Naive B cell (primary cell): ENCODE measurements at places on chromosomes 1 and 21. TPM values are rescaled to one million over a fixed set of nuclear protein-coding genes. Genes with fewer than 3 reads are reported as not detected.

Gene CLDN17
- not detected for polyA plus RNA-seq

Gene BNIPL
- not detected for polyA plus RNA-seq

Gene SEMA4A
- polyA plus RNA-seq: 34.9 TPM

Gene PHACTR4
- polyA plus RNA-seq: 23.0 TPM

Gene LRRC39
- not detected for polyA plus RNA-seq

Gene CDA
- polyA plus RNA-seq: not detected

Gene KLHDC8A
- polyA plus RNA-seq: 0.69 TPM

Gene TCP10L
- 0.54 TPM for polyA plus RNA-seq

Gene GPR52
- polyA plus RNA-seq: not detected

Gene CRABP2
- polyA plus RNA-seq: not detected

DNA sequence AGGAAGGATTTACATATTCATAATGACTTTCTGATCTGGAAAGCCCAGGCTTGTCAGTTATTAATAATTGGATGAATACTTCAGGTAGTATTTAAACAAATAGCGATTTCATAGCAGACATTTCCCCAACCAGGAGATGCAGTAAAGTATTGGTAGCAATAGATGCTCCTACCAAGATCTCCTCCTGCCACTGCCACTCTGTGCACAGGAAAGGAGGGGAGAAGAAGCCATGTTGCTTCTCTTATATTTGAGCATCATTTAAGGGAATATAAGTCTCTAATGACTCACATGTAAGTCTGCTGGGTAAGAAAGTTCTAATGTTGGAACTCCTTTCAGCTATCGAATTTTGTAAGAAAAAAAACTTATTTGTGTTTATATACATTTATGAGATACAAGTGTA lies 420 bp upstream of the IFI16 start:
- DNase-seq: no peak

DNA sequence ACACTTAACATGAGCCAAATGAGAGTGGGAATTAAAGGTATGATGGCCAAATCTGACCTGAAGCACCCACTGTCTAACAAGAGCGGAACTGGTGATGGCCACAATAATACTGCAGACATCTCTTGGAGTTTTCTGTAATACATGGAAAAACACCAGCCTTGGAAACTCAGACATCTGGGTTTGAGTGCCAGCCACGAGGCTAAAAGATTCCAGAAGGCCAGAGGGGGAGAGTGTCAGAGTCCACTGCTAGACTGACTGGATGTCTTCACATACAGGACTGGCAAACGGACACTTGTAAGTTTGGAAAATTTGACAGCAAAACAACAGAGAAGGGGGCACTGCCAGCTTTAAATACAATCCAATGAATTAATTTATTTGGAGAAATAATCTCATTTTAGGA lies 175.1 kb downstream of the ADSS2 start:
- DNase-seq: no peak

- DNase-seq: no peak
These were observed 333.5 kb upstream of the B3GALT2 start for GRCh38 chr1:193519922-193520321.

- no peak for DNase-seq
These were observed 1.5 kb downstream of the ENTREP3 start for GRCh38 chr1:155253797-155254196.

GRCh38 chr1:96649301-96649700 lies 72.3 kb upstream of the PTBP2 start:
- DNase-seq: no peak

DNA sequence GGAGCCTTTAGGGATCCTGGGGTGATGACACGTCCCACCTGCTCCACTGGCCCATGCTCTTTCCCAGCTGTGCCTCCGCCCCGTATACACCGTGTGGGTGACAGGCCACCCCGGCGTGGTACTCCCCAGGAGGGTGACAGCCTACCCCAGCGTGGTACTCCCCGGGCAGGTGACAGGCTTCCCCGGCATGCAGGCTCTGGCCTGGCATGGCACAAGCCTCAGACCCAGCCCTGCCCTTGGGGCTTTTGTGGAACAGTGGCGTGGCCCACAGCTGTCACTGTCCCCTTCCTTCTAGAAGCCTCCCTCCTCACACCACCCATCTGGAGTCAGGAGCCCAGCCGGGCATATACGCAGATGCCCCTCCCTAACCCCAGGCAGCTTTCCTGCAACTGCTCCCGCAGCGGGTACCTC lies 4.7 kb upstream of the PFKL start:
- no peak for DNase-seq

DNA sequence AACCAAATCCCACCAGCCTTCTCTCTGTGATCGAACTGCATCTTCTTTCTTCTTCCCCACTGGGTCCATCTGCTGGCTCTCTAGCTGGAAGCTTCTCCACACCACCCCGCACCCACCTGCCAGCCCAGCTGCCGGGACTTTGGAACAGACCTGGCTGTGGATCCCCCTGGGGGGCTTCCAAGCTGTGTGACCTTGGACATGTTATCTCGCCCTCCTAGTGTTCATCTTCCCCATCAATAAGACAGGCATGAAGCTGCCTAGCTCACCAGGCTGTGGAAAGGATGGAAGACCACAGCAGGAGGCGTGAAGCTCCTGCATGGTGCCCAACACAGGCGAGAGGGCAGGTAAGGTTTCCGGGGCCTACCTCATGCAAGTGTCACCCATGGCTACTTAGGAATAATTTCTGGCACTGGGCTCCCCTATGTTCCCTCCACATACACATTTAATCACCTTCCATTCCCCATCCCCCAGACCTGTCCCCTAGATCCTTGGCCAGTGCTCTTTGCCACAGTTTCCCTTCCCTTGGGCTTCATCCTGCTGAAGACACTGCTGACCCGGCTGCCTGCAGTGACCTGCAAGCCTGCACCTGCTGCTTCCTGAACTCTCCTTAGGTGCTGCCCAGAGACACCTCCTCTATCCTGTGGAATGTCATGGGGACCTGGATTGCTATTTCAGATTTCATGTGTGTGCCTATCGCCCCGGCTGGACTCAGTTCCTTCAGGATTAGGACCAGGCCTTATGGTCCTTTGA lies 13.2 kb upstream of the C2CD2 start:
- no peak for DNase-seq

DNA sequence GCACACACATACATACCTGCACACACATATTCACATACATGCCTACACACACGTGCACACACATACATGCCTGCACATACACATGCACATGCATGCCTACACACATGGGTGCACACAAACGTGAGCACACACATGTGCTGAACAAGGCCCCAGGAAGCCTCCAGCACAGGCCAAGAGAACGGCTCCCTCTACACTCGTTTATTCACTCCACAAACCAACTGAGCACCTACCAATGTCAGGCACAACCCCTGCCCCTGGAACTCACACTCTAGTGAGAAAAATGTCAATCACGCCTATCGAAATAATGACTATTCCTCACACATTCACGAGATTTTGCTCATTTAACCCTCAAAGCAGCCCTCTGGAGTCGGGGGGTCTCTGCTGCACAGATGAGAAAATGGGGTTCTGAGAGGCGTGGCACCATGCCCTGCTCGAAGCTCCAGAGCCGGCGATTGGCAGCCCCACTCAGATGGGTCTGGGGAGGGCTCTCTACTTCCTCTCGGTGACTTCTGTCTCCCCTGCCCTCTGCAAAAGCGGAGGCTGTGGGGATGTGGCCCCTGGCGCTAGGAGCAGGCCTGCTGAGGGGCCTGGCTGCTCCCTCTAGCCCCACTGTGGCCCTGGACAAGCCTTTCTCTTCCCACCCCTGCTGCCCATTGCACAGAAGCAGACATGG lies 90.2 kb upstream of the RUNX3 start:
- no peak for DNase-seq

- DNase-seq: no peak
These were observed 118.1 kb downstream of the PGBD5 start for GRCh38 chr1:230308039-230308438.

DNA sequence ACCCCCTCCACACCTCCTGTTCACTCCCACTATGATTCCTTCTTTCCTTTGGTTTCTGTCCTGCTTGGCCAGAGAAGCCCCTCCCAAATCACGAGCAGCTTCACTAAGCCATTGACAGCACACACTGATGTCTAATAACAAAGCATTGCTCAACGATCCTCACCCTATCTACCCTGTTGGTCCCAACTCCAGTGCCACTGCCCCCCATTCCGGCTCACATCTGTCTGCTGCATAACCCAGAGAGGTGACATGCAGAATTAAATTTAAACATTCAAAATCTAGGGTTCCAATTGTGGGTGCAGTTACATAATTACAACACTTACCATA lies 236.9 kb downstream of the TTLL7 start:
- DNase-seq: no peak

- DNase-seq: no peak
These were observed 293.7 kb downstream of the KCTD3 start for GRCh38 chr1:215860833-215861232.

GRCh38 chr1:204478172-204478899 lies 16.3 kb downstream of the PIK3C2B start:
- no peak for DNase-seq

- no peak for DNase-seq
These were observed 55.1 kb downstream of the MACO1 start for GRCh38 chr1:25485536-25486411.

DNA sequence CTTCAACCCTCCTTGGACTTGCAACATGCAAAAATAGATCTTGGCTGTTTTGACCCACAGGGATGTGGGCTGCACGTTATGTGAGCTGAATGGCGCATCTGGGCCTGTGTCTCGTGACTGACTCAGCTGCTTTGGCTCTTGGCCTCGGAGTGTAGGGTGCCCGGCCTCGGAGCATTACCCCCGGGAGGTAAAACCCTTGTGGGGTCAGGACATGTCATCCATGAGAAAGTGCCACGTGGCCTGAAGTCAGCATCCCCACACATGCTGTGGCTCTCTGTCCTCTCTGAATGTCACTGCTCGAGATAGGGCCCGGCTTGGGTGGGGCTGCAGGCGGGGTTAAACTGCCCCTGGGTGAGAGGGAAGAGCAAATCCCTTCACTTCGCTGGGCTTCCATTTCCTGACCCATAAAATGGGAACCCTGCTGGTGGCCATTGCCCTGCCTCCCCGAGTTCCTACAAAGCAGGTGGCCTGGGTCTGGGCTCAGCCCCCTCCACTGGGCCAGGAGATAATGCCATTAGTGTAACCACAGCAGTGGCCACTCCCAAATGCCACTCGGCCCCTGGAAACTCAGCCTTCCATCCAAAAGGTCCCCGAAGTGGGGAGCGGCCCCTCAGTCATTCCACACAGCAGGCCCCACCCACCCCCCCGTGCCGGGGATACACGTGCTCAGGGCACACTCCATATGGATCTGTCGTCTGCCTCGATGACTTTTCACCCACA lies 22.8 kb upstream of the TSPEAR start:
- DNase-seq: no peak

- no peak for DNase-seq
These were observed 162.7 kb upstream of the COL6A1 start for GRCh38 chr21:45818904-45819285.

GRCh38 chr1:206005234-206005633 lies 2.0 kb upstream of the RAB7B start:
- DNase-seq: no peak

DNA sequence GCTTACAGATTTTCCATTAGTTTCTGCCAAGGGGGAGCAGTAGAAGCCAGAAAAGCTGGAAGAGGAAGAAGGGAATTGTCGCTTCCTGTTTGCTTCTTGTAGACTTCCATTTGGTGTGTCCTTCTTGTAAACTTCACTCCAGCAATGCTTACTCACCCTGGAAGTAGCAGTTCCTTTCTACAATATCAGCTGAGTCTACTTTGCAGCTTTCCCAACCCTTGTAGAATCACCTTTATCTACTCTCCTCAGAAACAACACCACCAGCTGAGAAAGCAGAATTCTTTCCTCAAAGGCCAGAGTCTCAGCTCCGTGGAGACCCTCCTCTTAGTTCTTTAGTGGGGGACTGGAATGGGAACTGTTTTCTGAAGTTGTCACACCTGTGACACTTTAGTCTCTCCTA lies 1136.7 kb upstream of the TMPRSS15 start:
- no peak for DNase-seq

GRCh38 chr1:193031431-193031830 lies 27.7 kb downstream of the UCHL5 start:
- no peak for DNase-seq

DNA sequence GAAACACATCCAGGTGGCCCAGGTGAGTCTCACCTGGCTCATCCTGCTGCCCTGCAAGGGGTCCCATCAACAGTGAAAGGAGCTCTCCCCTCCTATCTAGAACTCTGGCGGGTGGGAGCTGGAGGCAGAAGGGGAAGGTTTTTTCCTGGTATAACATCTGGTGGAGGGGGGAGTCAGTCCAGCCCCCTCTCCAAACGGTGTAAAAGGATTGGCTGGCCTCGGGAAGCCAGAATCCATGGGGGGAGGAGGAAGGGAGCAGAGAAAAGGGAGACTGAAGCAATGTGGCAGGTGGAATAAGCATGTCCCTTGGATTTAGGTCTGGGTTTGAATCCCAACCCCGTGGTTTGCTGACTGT lies 1.2 kb upstream of the CAMK2N1 start:
- DNase-seq: no peak

DNA sequence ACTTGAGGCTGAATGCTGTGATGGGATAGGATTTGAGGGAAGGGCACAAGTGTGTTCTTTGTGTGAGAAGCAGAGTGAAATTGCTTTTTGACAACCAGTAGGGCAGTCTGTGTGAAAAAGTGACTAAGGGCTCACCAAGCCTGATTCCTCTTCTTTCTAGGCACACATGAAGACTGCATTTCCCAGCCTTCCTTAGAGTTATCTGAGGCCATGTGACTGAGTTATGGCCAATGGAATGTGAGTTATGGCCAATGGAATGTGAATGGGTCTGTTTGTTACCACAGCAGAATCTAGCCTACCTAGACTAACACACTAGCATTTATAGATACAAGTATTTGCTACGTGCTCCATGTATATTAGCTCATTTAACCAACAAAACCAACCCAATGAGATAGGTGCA lies 35.3 kb upstream of the DIRAS3 start:
- no peak for DNase-seq

DNA sequence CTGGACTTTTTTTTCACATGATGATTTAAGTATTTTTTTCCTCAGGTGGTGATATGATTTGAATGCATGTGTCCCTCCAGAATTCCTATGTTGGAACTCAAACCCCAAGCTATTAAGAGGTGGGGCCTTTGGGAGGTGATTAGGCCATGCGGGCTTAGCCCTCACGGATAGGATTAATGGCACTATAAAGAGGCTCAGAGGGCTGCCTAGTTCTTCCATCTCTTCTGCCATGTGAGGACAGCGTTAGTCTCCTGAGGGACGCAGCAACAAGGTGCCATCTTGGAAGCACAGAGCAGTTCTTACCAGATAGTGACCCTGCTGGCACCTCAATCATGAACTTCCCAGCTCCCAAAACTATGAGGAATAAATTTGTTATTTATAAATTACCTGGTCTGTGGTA lies 18.3 kb upstream of the RBBP5 start:
- DNase-seq: no peak

GRCh38 chr21:41958886-41959563 lies 5.2 kb upstream of the C2CD2 start:
- no peak for DNase-seq

DNA sequence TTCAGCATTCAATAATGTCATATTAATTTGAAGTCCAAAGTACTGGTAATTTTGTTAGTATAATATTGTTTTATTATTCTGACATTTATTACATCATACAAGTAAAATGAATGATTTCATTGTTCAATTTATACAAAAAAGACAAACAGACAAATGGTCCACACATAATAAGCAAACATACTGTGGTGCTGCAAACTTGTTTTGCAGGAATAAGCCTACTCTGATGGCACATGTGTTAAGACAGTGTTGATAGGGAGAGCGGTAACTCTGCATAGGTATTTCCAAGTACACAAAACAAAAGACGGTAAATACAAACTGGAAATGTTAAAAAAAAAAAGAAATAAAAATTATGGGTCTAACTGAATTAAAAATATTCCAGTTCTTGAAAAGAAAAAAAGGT lies 59.7 kb upstream of the DPYD start:
- DNase-seq: no peak

- no peak for DNase-seq
These were observed 25.8 kb downstream of the SMIM12 start for GRCh38 chr1:34833711-34834110.
